ENCODE measurements at places on chromosomes 2 and 18.
A peak's percentile ranks its signal among the peaks of the same experiment; 100 is the strongest.

GRCh38 chr2:38505779-38506178 is 96.9 kb downstream of the HNRNPLL start:
- peak; percentile 65 for DNase-seq

- no peak for DNase-seq
Observed at GRCh38 chr2:28349546-28350165, 43.0 kb upstream of the FOSL2 start.

DNA sequence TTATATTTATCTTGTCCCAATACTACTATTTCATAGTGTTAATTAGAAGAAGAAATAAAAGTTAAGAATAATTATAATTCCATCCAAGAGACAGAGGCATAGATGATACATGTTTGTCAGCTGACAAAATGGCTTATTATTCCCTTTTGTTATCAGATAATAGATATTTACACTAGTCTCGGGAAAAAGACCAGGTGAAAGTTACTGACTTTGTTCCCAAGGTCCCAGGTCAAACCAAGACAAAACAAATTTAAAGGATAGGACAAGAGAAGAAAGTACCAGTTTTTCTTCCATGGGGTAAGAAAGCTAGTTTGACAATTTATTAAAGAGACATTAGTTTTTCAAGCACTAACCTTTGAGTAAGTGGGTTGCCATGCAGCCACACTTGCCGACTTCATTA is 73.2 kb downstream of the TTN start:
- no peak for DNase-seq

DNA sequence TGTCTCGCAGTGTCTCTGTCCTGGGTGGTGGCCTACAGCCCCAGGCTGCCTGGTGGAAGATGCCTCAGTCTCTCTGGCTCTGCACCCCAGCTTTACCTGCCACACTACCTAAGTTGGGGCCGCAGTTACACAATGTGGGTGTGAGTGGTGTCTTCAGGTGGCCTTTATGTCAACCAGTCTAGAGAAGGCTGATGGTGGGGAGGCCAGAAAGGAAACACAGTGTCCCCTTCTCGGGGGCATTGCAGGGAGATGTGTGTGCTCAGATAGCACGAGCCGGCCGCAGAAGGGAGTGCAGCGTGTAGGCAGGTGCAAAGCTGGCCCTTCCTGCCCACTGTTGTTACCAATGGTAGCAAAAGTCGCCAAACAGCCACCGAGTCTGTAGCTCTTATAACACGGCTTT is 216.1 kb downstream of the SH3RF3 start:
- no peak for DNase-seq

- DNase-seq, result no peak
Observed at GRCh38 chr2:159457589-159457988, 158.8 kb downstream of the BAZ2B start.

- DNase-seq, result no peak
Observed at GRCh38 chr2:165959371-165959770, 5.8 kb upstream of the TTC21B start.

- peak; percentile 24 for DNase-seq
Observed at GRCh38 chr2:172101821-172102390, 794 bp downstream of the DLX2 start.

DNA sequence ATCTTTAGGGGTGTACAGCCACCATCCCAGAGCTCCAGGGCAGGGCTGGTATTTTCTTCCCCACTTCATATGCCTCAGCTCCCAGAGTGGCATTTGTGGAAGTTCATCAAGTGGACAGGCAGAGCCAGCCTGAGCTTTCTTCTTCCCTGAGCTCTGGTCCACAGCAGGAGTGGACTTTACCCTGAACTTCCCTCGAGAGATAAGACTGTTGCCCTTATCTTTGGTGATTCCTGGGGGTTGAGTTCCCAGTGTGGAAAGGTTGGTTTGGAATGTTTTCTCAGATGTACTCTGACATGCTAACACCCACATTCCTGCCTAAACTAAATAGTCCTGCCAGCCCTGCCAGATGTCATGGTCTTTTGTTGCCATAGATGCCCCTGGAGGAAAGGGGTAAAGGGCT is 62.0 kb upstream of the LGALSL start:
- no peak for DNase-seq

DNA sequence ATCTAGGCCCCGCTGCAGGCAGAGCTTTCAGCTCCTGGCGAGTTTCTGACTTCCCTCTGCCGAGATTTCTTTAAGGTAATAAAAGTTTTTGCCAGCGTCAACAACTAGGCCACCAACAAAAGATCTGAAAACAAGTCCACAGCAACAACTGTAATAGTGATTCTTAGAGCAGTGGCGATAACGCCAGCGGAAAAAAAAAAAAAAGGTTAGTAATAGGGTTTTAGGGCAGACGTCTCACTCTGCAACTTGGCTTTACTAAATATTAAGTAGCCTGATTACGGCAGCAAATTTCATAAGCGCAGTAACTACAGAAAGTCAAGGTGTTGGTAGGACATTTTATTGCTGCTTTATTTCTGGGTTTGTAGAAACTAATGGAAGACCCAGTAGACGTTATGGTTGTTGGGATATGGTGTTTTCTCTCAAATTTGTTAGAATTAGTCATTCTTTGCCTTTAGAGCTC is 481 bp downstream of the SLC30A6 start:
- no peak for DNase-seq

DNA sequence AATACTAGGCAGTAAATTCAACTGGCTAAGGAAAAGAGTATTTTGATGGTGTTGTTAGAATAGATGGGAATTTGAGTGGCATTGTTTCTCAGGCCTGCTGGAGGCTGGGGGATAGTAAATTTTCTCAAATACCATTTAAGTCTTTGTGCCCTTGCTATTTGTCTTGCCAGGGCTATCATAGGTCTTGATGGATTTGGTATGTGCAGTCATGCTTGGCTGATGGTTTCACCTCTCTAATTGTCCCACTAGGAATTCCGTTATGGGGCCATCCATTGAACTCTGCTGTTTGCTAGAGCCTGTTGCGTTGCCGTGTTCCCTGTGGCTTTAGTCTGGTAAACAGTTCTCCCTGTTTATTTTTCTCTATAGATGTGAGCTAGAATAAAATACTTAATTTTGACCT is 438.1 kb upstream of the FAM98A start:
- no peak for DNase-seq

Data from ovary (tissue), 10 donors.